Activated CD8-positive, alpha-beta memory T cell treated with anti-CD3 and anti-CD28 coated beads, Interleukin-2, amount 50 U/mL, for 4 hours (primary cell): ENCODE measurements at places on chromosomes 6 and 20.

GRCh38 chr20:1775117-1775516, 117.5 kb upstream of the SIRPG start:
- DNase-seq = no peak

GRCh38 chr20:63031251-63032014, 24.7 kb upstream of the BHLHE23 start:
- DNase-seq = no peak

GRCh38 chr6:3748208-3749066, 3.1 kb downstream of the PXDC1 start:
- DNase-seq = no peak

DNA sequence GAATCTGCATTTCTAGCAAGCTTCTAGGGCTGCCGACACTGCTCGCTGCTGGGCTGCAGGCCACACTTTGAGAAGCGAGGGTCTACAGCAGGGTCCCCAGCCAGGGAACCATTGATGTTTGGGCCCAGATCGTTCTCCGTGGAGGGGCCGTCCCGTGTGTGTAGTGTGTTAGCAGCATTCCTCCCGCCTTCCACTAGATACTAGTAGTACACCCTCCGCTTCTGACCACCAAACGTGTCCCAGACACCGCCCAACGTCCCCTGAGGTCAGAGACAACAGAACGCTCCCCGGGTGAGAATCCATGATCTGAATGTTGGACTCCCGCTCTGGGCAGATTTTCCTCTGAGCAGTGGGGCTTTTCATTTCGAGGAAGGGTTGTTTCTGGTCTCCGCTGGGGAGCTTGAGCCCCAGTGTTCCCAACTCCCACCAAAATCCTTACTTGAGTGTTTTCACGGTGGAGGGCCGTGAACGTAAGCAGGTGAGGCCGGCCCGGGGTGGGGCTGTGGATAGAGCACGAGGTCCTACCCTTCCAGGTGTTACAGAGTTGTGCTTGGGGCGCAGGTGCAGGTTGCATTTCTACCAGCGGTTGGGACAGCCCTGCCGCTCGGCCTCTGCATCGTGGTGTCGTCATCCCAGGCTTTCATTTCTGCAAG, 124.6 kb downstream of the SYCP2 start:
- no peak for DNase-seq

GRCh38 chr6:104404377-104404776, 455.3 kb downstream of the HACE1 start:
- DNase-seq = no peak

GRCh38 chr6:18406955-18407749, 20.0 kb downstream of the RNF144B start:
- DNase-seq = no peak
